ENCODE measurements at places on chromosomes 6 and 20.
A peak's percentile ranks its signal among the peaks of the same experiment; 100 is the strongest.

- no peak for DNase-seq
These were observed 94.8 kb upstream of the SCAF8 start for GRCh38 chr6:154638369-154638768.

DNA sequence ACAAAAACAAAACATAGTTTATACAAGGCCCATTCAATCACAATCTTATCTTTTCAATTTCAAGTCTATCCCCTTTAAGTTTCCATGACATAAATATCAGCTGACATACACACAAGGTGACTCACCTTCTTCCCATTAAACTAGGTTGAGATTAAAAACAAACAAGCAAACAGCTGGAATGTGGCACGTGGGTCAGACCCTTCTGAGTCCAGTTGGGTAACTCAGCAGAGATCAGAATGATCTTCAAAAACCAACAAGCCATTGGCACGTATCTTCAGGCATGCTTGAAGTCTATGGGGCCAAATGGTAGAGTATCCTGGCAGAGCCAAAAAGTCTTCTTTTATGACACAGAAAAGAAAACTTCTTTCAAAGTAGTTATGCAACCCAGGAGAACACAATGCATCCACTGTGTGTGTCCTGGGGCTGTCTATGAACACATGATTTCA lies 603.5 kb upstream of the CITED2 start:
- DNase-seq = no peak

DNA sequence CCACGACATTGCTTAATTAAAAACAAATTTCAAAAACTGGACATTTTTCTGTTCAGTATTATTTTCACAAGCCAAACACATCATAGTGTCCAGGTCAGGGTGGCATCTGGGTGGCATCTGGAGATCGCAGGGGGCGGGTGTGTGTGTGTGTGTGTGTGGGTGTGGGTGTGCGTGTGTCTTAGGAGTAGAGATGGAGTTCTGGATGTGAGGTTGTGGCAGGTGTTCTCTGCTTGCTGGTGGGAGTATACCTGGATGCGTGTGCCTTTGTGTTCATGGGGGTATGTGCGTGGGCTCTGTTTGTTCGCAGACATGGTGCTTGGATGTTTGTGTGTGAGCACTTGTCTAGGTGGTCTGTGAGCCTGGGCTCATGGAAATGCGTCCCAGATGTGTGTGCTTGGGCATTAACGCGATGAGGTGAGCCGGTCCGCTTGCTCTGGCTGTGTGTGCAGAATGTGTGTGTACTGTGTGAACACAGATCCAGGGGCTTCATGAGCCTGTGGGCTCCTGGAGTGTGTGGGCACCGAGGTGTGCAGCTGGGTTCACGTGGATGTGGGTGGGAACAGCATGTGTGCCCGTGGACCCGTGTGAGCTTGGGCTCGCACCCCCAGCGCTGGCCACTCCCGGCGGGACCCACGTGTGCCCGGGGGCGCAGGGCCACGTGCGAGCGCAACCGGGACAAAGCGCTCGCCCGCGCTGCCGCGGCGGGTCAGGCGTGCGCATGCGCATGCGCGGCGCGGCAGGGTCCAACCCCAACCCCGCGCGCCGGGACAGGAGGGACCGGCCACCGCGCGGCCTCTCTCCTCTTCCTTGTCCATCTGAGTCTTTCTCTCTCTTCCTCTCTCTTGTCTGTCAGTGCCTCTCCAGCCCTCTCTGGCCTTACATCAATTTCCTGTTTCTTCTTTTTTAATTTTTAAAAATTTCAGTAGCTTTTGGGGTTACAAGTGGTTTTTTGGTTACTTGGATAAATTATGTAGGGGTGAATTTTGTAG lies 60.4 kb downstream of the SRC start:
- peak; percentile 92 for DNase-seq

DNA sequence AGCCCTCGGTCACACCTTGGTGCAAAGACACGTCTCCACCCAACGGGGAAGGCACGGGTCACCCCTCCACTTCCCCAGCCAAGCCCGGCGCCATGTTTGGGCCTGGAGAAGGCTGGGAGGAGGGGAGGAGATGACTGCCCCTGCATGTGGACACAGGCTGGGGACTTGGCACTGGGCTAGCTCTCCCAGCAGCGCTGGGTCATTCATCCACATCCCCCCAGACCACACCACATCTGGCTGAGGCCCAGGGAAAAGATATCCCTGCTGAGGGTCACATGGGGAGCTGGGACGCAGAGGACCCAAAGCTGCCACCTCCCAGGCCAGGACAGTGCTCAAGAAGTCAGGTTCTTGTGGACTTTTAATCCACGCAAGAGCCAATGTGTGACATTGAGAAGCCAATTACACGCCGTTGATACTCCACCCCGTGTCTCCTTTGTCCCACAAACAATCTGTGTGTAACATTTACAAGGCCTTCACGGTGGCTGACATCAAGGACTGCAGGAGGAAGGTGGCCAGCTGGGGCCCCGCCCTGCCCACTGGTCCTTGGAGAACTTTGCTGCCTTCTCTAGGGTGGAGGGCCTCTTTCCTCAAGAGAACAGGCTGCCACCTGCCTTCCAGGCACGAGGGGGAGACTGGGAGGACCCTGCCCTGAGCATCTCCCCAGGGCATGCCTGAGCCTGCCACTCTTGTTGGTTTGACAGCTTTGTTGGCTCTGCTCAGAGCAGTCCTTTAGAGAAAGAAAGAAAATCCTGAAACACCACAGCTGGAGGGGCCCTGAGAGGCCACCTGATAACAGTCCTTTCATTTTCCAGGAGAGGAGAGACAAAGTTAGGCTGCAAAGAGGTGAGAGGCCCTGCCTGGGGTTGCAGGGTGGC lies 5.3 kb upstream of the IP6K3 start:
- DNase-seq = no peak

GRCh38 chr20:13205848-13206434 lies 15.1 kb upstream of the ISM1 start:
- no peak for DNase-seq

- no peak for DNase-seq
These were observed 857.6 kb upstream of the SLC35B3 start for GRCh38 chr6:9292975-9293374.

- no peak for DNase-seq
These were observed 61.6 kb downstream of the ALDH8A1 start for GRCh38 chr6:134888316-134888715.

DNA sequence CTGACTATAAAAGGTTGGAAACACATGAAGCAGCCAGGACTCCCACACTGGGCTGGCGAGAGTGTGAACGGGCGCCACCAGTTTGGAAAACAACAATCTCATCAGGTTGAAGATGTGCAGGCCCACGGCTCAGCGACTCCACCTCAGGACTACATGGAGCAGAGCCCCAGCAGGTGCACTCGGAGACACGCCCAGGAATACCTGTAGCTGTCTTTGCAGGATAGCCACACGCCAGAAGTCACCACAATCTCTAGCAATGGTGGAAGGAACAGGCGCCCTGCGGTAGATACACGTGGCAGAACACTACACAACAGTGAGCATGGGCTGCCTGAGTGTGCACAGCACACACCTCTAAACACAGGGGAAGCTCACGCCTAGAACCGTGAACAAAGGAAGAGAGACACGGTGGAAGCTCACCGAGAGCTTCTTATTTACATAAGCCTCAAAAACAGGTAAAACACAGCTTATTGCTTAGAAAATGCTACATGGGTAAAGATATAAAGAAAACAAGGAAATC lies 28.7 kb upstream of the RPS6KA2 start:
- DNase-seq = no peak
